Thyroid gland (tissue), 4 donors: ENCODE measurements at places on chromosomes 2 and 18. TPM values are rescaled to one million over a fixed set of nuclear protein-coding genes. Genes with fewer than 3 reads are reported as not detected.

Gene SCG2
- total RNA-seq = 0.94 TPM

DNA sequence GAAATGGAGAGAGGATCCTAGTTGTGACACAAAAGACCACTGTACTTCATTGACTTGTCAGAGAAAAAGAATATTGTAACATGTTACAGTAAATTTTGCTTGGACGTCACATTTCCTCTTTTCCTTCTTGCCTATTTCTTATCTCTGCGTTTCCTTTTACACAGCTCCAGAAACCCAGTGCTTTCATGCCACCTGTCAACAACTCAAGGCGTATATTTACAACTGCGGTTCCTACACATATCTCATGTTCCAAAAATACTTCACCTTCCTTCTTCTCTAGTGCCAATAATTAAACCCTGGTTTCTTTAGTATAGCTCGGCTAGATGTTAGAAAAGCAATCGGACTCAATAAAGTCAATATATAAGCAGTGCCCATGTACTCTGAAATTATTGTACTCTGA, 911.5 kb upstream of the FSHR start:
- DNase-seq = no peak

GRCh38 chr2:231321021-231321420, 74.5 kb upstream of the B3GNT7 start:
- no peak for DNase-seq

Gene IL1A
- total RNA-seq = not detected

Gene LONRF2
- total RNA-seq = 16.5 TPM

Gene NEB
- 1.6 TPM for total RNA-seq

DNA sequence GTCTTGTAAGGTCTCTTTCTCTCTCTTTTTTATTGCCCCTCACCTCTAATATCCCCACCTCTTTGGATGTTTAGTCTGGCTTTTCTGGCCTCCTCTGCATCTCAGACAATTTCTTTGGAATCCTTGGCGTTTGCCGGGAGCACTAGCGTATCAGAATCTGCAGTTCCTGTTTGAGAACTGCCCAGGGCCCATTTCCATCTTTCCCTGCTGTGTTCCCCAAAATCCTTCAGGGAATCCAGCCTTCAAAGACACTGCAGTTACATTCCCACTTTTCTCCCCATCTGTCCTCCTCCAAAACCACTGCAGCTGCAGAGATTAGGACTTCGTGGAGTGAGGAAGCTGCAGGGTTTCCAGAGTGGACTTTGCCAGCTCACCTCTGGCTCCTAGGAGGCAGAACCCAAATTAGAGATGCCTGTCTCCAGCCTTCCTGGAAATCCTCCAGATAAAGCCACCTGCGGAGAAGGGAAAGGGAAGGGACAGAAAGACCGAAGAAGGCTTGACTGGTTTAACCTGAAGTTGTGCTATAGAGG, 2.7 kb downstream of the VSNL1 start:
- DNase-seq = no peak

DNA sequence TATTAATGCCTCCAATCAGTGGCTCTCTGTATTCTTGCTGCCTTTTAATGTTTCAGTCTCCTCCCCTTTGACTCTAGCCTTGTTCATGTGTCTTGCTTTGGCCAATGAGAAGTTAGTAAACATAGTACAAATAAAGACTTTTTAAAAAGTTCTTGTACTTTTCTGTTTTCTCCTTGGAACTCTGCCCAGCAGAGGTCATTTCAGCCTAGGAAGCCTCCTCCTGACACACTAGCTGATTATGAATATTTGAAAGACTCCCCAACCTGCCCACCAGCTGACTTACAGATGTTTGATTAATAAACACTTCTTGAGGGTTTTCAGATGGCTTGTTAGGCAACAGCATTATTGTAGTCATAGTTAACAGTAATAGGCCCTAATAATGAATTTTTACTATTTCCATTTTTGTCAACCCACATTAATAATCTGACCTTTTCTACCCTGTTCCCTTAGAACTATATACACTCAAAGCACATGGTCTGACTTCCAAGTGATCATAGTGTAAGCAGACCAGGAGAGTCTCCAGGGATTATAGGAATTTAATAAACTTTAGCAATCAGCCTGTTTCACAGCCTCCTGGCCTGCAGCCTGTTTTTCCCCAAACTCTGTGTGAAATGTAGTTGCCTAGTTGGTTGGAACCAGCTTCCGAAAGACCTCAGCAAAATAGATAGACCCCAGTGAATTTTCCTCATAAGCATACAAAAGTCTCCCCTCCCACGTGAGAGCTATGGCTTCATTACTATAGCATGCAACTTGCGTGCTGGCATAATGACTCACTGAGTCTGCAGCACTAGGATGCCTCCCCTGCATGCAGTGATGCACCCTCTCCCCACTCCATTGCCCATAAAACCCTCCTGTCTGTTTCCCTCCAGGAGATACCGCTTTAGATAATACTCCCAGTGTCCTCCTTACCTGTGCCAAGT, 670.7 kb upstream of the ZNF804A start:
- no peak for DNase-seq

DNA sequence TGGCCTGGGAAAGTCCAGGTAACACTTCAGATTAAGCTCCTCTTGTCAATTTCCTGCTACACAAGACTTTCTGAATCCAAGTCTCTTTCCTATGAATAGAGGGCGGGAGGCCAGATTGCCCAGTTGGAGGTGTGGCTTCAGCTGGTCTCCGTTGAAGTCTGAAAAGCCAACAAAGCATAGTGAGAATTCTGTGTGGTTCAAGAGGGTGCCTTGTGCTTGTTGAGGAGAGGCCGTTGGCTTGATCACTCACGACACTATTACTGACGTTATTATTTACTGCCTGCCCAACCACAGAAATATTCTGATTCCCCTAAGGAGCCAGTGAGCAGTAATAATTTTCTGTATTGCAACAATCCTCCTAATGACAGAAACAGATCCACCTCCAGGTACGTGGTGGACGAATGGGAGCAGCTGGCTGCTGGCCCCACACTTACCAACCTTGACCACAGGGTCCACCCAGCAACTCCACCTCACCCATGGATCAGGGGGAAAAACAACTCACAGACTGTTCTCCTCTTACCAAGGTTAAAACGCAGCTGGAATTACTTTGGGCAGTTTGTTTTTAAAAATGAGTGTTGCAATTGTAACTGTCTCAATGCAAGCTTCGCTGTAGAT, 21.9 kb downstream of the NRP2 start:
- DNase-seq = peak; percentile 80

Gene ARMC9
- total RNA-seq = 30.7 TPM

Gene SULT1C4
- total RNA-seq = 6.6 TPM

DNA sequence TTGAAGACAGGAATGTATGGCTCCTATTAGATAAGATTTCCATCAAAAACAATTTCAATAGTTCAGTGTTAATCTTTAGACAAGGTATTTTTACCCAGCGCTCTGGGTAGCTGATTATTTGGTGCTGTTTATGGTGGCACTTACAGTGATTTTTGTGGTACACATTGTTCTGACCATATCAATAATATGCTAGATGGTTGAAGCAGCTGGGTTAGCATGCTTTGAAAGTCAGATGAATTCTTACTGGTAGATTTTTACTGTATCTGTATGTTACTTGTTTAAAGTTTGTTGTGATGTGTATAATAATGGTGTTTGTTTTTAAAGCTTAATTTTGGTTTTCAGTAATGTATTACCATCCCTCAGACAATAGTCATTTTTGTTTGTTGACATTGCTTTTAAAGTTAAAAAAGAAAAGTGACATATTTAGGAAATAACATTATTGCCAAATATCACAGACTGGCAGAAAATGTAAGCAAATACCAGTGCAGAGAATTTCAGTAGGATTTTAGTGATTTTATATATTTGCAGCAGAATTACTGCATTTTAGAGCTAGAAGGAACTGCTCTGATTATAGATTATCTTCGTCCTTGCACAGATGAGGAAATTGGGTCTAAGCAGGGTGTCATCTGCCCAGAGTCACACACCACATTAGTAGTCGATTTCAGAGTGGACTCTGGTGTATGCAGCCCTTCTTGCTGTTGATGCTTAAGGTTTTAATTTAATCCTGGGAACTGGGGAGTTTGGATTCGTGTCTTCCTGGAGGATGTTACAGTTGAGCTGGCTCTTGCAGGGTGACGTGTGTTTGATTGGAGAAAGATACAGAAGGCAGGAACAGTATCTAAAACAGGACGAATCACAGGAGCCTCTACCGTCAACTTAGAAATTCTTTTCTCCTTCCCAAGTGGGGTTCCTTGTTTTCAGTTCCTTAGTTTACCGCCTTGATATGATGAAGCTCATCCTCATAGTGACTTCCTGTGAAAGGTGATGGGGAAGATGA, 6.6 kb downstream of the SOCS6 start:
- DNase-seq = no peak

- DNase-seq = no peak
Observed at GRCh38 chr2:29495536-29496060, 380.4 kb downstream of the CLIP4 start.

DNA sequence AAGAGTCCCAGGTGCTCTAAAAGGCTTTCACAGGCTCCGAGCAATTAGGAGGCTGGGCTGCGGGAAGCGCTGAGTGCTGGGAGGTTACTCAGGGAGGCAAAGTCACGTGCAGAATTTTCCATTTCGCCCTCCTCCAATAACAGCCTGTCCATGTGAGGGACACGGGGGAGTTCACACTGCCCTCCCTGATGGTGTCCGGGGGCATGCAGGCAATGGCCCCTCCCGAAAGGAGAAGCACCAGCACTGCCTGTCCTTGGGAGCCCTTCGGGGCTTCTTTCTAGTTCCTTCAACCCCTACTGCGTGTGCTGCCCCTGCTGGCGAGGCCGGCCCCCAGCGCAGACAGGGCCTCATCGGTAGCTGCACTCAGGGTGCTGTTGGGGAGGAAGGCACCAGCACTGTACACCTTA, 63.1 kb upstream of the HPCAL1 start:
- no peak for DNase-seq

- no peak for DNase-seq
Observed at GRCh38 chr2:186099826-186100225, 361.2 kb downstream of the FSIP2 start.

GRCh38 chr2:83305758-83306378, 1153.2 kb downstream of the SUCLG1 start:
- no peak for DNase-seq
